ENCODE measurements at places on chromosomes 11 and 22. TPM values are rescaled to one million over a fixed set of nuclear protein-coding genes. Genes with fewer than 3 reads are reported as not detected.

KCNJ4 gene
- total RNA-seq = not detected

CHORDC1 gene
- 50.4 TPM for total RNA-seq

CCDC188 gene
- 0.76 TPM for total RNA-seq

SLC16A8 gene
- total RNA-seq = 0.52 TPM

LRRC74B gene
- total RNA-seq = not detected

OR2AG2 gene
- total RNA-seq = 0.33 TPM

UPB1 gene
- not detected for total RNA-seq

NAP1L4 gene
- 128 TPM for total RNA-seq

PHF21A gene
- total RNA-seq = 83.7 TPM

APOA5 gene
- not detected for total RNA-seq

ALG12 gene
- 22.3 TPM for total RNA-seq

BTBD18 gene
- not detected for total RNA-seq

Measured in adrenal gland (tissue), 19 donors.